Right lung (tissue), 10 donors: ENCODE measurements at places on chromosomes 11 and 22. TPM values are rescaled to one million over a fixed set of nuclear protein-coding genes. Genes with fewer than 3 reads are reported as not detected.

Gene SLC22A12
- not detected for polyA plus RNA-seq

Gene TMEM191B
- not detected for polyA plus RNA-seq

- DNase-seq = no peak
Measured at GRCh38 chr22:44005524-44005923, 18.6 kb upstream of the PARVB start.

- peak; percentile 59 for DNase-seq
Measured at GRCh38 chr22:33492210-33492651, 428.0 kb downstream of the LARGE1 start.

- DNase-seq = no peak
Measured at GRCh38 chr11:16372355-16372754, 16.0 kb upstream of the SOX6 start.

DNA sequence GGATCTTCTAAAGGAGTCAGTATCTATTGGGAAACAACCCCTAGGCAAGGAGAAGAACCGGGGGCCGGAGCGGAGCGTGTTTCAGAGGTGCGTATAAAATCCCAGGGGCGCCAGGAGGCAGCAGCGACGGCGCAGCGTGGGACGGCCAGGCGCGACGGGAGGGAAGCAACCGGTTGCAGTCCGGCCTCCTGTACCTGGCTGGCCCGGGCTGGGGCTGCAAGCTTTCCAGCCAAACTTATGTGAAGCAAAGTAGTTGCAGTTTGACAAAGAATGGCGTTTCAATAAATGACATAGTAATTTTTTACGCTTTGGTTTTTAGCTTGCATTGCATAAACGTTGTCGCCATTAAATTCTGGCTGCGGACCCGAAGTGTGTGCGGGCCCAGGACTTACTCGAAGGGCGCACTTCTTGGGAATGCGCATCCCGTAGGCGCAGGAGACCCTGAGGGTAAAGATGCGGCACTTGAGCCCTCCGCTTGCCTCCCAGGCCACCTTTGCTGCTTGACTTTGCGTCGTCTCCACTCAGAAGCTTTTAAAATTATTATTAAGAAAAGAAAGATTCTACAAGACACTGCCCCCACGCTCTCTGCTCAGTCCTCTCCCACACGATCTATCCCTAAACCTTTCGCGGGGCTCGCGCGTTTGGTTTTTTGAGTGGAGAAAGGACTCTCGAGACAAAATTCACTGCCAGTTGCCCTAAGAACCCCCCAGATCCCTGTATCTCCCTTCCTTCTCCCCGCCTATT lies 1.6 kb upstream of the WT1 start:
- DNase-seq = no peak
